ENCODE measurements at places on chromosomes 3 and 15.
A peak's percentile ranks its signal among the peaks of the same experiment; 100 is the strongest.

GRCh38 chr15:48682942-48683651 lies 37.6 kb upstream of the FBN1 start:
- DNase-seq = no peak

DNA sequence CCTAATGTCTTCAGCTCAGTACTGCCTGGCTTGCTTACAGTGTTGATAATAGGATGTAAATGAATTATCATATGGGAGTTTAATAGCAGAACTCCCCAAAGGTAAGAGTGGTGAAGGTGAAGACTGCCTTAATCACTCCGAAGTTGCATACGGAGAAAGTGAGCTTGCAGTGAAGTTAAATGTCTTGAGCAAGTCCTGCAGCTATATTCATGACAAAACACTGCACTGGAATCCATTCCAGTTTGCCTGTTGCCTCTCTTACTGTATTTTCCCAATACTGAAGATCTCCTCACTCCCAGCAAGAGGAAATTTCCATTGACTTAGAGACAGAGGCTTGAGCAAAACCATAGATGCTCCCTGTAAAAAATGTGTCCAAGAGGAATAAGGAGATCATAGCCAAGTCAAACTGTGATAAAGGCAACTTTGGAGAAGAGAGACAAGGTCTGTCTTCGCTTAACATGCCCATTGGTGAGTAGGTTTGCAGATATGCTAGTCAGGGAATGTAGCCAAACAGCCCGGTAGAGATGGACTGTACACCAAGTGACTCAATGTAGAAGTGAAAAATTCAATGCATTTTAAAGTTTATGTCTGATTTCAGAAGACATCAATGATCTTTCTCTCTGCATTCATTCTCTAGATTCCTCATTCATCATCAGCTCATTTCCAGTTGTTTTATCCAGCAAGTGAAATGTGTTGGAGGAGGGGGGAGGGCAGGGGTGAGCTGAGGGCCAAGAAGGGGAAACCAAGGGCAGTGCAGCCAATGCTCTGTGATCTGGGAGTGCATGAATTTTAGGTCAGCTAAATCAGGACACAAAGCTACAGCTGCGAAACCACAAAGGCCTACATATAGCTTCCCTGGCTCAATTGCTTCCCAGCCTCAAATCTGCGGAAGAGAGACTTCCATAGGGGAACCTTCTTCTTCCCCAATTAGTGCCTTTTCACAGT lies 667.1 kb upstream of the NR2F2 start:
- DNase-seq = no peak

DNA sequence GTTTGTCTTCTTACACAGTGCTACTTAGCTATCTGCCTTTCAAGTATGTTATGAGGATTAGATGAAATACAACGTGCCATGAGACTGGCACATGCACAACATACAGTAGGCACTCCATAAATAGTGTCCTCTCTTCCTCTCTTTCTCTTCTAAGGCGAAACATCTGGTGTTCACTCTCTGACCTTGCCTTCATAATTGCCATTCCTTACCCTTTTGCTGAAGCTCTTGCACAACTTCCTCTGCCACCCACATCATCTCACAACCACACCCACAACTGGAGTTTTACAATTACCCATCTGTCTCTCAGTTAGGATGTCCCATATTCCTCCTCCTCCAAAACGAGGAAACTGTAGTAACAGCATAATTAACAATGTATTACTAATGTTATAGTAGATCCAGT lies 26.4 kb upstream of the ACP3 start:
- no peak for DNase-seq

DNA sequence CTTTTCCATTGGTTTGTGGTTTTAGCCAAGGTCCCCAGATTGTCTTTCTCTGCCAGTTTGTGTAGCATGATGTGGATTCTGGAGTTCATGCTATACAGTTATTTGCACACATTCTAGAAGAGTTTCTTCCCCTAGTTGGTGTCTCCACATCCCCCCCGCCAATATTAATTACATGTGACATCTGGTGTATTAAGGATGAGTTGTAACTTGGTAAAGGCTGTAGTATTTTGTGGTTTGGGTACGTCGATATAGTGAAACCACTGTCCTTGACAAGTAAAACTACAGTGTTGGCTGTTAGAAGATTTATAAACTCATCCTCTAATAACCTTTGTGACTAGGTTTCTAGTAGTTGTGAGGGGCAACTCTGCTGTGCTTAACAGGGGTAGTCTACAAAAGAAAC lies 23.7 kb upstream of the P4HTM start:
- no peak for DNase-seq

GRCh38 chr3:144921710-144922109 lies 950.1 kb downstream of the DIPK2A start:
- DNase-seq = peak; percentile 43

- no peak for DNase-seq
These were observed 1.1 kb downstream of the ZBTB47 start for GRCh38 chr3:42654331-42655201.

DNA sequence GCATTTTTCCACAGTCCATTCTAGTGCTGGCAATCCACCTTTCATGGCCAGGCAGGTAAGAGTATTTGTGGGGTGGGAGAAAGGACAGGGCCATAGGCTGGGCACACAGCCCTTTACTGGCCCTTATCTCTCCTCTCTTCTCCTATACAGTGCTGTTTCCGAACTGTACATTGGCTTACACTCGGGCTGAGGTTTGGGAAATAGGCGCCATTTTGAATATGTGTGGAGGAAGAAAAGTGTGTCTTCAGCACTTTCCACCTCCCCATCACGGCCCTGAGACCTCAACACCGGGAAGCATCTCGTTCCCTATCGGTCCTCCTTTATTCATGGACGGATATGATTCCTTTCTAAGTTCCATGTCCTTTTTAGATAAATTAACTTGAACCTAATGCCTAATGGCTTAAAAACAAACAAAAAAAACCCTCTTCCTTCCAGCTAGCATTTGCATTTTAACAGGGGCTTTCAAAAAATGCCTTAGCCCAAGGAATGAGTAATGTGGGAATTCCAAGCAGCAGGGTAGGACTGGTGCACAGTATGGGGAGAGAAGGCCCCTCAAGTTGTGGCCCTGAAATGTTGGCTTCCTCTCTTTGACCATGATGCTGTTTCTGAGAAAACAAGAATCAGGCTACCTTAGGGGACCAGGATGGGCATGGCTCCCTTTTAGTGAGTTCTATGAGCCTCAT lies 24.5 kb downstream of the CD86 start:
- no peak for DNase-seq

DNA sequence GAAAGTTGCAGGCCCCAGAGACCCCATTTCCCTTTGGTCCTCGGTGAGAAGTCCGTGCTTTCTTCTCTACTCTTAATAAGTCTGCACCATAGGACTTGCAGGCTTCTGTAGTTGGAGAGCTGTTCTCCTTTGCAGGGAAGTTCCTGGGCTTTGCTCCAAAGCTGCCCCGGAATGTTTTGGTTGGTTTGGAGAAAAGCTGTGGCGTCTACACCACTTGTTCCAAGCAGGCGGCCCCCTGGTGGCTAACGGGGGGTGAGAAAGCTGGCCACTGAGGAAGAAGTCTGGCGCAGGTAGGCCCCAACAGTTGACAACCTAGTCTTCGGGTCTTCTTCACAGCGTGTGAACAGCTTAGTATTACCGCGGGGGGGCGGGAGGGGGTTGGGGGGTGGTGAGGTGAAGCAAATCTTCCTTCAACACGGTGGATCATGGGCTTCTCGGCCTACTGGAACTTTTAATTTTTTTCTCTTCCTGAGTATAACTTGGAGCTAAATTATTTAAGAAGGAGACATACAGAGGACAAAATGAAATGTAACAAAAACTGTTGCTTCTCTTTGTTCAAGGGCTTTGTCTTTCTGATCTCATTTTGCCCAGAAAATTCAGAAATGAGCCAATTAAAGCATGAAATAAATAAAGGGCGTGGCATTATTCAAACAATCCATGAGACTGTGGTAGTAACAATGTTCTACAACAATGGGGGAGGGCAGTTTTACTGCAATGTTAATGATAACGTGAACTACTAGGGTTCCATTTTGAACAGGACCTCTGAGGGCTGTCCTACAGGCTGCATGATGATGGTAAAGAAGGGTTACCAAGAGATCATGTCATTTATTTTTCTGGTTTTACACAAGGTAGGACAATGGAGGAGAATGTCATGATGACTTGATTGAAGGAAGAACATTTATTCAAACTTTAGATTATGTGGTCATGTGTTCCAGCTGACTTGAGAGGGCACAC lies 2.2 kb upstream of the THRB start:
- DNase-seq = no peak

DNA sequence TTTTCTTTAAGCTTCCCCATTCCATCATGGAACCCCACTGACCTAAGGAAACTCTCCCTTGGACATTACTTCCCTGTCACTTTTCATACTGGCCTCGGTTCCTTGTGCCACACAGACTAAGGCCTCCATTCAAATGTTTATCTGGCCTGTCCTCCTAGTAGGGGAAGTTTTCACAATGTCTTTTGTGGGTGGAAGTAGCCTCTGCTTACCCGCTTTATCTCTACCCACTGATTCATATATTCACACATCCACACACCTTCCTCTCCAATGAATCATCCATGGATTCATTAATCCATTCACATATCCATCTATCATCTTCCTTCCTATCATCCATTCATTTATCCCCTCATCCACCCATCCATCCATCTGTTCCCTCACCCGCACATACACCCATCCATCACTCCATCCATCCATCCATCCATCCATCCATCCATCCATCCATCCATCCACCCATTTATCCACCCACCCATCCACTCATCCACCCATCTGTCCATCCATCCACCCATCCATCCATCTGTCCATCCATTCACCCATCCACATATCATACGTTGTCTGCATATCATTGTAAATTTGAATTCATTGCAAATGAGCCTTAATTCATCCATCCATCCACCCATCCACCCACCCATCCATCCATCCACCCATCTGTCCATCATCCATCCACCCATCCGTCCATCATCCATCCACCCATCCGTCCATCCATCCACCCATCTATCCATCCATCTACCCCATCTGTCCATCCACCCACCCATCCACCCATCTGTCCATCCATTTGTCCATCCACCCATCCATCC lies 49.1 kb downstream of the IQSEC1 start:
- no peak for DNase-seq

- no peak for DNase-seq
These were observed 27.2 kb downstream of the VGLL4 start for GRCh38 chr3:11616551-11616950.

GRCh38 chr15:72970933-72971760 lies 81.1 kb upstream of the NEO1 start:
- no peak for DNase-seq

GRCh38 chr15:72050700-72051099 lies 67.2 kb downstream of the MYO9A start:
- no peak for DNase-seq

DNA sequence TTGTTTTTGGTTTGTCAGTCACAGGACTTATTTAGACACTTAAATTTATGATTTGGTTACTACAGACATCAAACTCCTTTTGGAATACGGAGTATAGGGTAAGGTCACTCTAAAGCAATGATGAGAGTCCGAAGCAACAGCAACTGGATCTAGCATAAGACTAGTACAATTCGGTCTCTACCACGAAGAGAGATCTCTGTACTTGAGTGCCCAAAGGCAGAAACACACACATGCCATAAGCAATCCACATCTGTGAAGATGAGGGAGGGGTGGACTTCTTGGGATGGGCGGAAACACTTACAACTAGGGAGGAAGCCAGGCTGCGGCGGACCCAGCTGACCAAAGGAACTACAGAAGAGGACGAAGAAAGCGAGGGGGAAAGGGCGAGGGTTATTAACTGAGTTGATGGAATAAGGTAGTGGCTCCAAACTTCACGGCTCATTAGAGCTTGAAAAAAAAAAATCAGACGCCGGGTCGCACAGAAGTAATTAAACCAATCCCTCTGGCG lies 595 bp downstream of the DPH6 start:
- no peak for DNase-seq

- no peak for DNase-seq
These were observed 56.2 kb downstream of the EIF3J start for GRCh38 chr15:44593042-44593736.

- DNase-seq = no peak
These were observed 8.5 kb downstream of the ITPKA start for GRCh38 chr15:41501931-41502794.

- DNase-seq = no peak
These were observed 80.5 kb upstream of the WNT5A start for GRCh38 chr3:55567615-55568014.

DNA sequence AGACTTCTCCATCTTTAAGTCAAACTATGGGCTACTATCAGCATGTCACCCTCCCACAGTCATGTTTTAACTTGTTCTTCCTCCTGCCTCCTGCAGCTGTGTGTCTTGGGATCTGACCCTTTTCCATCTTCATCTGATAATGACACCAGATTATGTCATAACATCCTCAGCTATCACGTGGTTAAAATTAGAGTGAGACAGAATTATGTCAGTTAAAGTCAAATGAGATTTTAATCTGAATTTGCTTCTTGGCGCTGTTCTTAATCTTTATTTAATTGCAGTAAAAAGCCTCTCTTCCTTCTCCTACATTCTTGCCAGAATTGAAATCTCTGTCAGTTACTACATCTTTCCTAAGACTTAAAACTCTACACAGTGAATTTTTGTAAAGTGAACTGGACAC lies 107.2 kb downstream of the ARPP21 start:
- no peak for DNase-seq

DNA sequence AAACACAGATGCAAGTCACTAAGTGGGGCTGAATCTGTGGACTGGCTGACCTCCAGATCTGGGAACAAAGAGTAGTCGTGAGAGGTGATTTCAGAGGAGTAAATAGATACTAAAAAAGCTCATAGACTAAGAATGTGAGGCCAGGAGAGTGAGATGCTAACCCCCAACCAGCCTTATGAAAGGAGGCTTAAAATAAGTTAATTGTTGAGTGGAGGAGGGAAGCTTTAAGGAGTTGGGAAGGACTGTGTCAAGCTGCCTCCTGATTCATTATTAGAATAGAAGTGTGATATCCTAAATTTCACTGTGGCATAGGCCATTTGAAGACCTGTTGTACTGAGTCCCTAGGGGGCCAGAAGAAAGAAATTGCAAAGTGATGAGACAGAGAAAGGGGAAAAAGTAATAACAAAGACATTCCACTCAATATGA lies 107.6 kb downstream of the RBPMS2 start:
- no peak for DNase-seq

- DNase-seq = no peak
These were observed 786.2 kb downstream of the AGBL1 start for GRCh38 chr15:86865920-86866319.

DNA sequence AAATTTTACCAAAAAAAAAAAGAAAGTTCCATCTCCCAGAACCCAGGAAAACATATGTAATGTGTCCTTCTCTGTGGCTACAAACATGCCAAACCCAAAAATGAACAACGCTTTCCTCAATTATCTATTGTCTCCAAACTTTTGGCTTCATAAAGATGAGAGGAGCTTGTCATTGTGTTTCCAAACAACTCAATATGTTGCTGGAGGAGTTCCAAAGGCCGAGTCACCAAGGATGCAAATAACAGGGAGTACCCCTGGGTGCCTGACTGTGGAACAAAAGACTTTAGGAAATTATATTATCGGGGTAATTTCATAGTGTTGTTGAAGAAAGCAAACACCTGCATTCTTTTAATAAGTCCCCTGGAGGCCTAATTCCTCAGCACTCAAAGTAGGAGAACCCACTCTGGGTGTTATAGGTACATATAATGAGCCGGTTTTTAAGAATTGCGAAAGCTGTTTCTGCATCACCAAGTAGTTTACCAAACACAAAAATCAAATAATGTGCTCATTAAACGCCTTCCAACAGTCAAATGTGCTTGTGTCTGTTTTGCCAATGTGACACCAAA lies 206.3 kb upstream of the PRICKLE2 start:
- no peak for DNase-seq
